ENCODE measurements at places on chromosomes 16 and 17.

DNA sequence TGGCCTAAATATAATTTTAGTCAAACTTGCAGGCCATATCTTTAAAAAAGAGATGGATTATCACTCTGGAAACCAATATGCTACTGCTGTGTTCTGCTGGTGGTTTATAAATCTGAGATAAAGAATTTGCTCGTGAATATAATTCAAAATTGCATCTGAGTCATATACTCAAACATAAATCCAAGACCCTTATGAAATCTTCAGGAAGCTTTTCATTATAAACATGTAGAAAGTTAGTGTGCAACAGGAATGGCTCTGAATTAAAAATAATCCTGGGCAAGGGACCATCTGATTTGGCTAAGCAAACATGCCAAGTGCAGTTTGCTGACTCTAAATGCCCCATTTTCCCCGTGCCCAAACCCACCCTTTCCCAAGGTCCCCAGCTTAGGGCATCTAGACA lies 57.3 kb downstream of the TEX2 start:
- no peak for DNase-seq

GRCh38 chr16:70703041-70703834 lies 17.4 kb upstream of the MTSS2 start:
- DNase-seq, result no peak

DNA sequence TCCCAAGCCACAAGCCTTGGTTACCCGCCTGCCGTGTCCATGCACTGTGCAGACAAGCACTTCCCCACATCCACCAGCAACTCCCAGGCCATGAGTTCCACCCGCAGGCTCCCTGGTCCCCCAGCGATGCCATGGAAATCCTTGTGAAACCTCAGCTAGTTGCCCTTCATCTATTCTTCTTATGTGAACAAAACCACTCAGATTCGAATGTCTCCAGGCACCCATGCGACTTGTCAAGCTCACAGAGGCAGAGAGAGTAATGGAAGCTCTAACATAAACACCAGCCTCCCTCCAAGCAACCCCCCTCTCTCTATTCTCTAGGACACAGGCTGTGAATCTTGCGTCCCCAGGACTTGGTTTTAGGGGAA lies 182.6 kb downstream of the C16orf95 start:
- no peak for DNase-seq

- DNase-seq, result no peak
Measured at GRCh38 chr17:57665696-57666095, 79.4 kb downstream of the CCDC182 start.

DNA sequence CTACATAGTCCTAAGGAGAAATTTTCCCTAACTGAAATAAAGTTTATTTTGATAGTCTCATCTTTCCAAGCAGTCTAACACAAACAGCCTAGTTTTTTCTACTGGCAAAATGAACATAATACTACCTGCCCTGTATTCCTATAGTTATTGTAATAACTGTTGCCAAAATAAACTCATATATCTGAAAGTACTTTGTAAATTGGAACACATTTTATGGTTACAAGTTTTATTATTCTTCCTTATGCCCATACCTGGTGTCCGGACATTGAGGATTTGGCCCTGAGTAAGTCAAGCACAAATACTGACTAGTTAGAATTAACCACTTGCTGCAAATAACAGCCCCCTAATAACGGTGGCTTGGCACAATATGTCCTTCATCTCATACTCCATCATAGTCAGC lies 120.4 kb upstream of the TOM1L1 start:
- no peak for DNase-seq

- DNase-seq, result no peak
Measured at GRCh38 chr16:2818272-2818876, 1.3 kb downstream of the PRSS21 start.

Measured in SW 1271 (cell line).